Activated T-cell treated with anti-CD3 and anti-CD28 coated beads, Interleukin-2, amount 50 U/mL, for 72 hours (primary cell): ENCODE measurements at places on chromosomes 11 and 22. TPM values are rescaled to one million over a fixed set of nuclear protein-coding genes. Genes with fewer than 3 reads are reported as not detected.

- no peak for DNase-seq
These were observed 25.0 kb upstream of the OAF start for GRCh38 chr11:120185706-120186455.

DNA sequence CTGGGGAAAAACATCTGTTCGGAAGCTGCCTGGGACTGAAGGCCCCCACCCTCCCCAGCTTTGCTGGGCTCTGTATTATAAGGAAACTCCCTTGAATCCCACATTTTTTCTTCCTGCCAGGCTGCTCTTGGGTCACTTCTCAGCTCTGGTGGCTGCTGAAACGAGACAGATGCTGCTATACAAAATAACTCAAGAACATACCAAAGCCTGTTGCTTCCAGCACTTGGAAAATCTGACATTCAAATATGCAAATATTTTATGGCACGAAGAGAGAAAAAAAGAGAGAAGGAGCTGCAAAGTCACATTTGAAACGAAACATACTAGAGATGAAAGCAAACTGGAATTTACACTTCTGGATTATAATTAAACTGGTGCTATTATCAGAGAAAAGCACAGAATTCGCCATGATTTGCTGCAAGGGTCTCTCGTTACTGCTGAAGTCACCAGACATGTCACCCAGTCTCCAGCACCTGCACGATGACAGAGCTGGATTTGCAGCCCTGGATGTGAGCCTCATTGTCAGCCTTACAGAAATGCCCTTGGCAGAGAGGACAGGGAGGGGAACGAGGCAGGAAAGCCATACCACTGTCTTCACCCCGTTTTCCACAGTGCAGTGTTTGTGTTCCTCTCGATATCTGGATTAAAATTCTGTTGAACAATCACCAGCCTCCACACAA is 47.9 kb upstream of the IGSF9B start:
- DNase-seq, result no peak

- DNase-seq, result no peak
These were observed 31.6 kb upstream of the IZUMO1R start for GRCh38 chr11:94272738-94273313.

The PRR33 gene
- total RNA-seq, result not detected

The FBLN1 gene
- total RNA-seq, result not detected

The SLC22A12 gene
- not detected for total RNA-seq

The IPO7 gene
- total RNA-seq, result 122 TPM
